Neural crest cell (in vitro differentiated cells): ENCODE measurements at places on chromosomes 6 and 20. TPM values are rescaled to one million over a fixed set of nuclear protein-coding genes. Genes with fewer than 3 reads are reported as not detected.
A peak's percentile ranks its signal among the peaks of the same experiment; 100 is the strongest.

FKBP1C gene
- total RNA-seq, result 0.86 and 1.5 TPM in 2 replicates

GRCh38 chr6:43718387-43719105, 31.0 kb upstream of the MRPS18A start:
- H3K27ac ChIP-seq, result peak overlapping the region; percentile 67
- H3K27me3 ChIP-seq, result peaks cover 9% of the 10 kb centered on the region
- DNase-seq, result no peak
- peaks cover 9% of the 10 kb centered on the region for H3K4me1 ChIP-seq
- H3K36me3 ChIP-seq, result no peaks in the 10 kb centered on the region
- H3K4me3 ChIP-seq, result no peak overlapping the region

DNA sequence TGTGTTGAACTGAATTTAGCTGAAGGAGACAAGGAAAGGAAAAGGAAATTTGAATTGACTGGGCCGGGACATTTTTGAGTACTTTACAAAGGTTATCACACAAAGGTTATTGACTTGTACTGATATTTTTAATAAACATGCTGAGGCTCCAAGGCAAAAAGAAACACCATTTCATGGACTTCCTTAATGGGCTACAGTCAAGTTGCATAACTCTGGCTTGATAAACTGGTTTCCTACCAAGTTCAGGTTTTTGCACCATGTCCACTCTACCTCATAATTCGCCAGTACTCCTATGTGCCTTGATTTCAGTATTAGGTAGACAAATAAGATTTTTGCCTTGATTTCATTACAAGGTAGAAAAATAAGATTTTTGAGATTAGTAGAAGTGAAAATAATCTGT, 65.8 kb upstream of the FUT9 start:
- no peak overlapping the region for H3K4me3 ChIP-seq
- H3K27me3 ChIP-seq, result no peaks in the 10 kb centered on the region
- DNase-seq, result no peak
- no peak overlapping the region for H3K27ac ChIP-seq
- no peaks in the 10 kb centered on the region for H3K36me3 ChIP-seq

DNA sequence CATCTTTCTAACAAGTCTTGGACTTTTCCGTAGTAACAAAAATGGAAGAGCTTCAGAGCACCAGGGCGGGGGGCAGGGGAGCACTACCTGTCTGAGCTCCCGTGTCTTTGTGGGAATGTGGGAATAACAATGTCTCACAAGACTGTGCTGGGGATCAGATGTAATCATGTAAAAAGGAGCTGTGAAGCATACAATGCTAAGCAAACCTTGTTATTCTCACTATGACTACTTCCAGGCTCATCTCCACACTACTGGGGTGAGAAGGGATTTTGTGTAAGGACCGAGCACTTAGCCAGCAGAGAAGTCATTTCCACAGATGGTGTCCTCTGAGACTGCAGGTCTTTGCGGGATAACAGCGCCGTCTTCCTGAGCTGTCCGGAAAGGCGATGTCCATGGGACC, 27.1 kb downstream of the PRR18 start:
- H3K4me3 ChIP-seq, result no peak overlapping the region
- H3K4me1 ChIP-seq, result peaks cover 6% of the 10 kb centered on the region
- no peak overlapping the region for H3K27ac ChIP-seq
- H3K36me3 ChIP-seq, result no peaks in the 10 kb centered on the region

DNA sequence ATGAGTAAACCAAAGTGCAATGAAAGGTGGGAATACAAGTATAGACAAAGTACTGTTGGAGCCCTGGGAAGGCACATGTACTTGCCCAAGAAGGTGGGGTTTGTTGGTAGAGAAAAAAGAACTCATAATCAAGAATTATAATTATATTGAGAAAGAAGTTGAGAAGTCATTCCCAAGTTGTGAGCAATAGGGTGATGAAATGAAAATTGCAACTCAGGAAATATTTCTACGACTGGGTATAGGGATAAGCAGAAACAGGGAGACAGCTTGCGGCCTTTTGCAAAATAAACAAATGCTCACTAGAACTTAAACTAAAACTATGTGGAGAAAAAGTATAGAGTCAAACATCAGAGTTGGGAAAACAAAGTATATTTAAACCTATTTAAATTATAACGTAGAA, 250.7 kb upstream of the FAM83B start:
- H3K4me3 ChIP-seq, result no peak overlapping the region
- no peaks in the 10 kb centered on the region for H3K4me1 ChIP-seq
- no peak for DNase-seq
- no peak overlapping the region for H3K27ac ChIP-seq
- H3K36me3 ChIP-seq, result no peaks in the 10 kb centered on the region

- H3K27ac ChIP-seq, result peak overlapping the region; percentile 95
- peaks cover 19% of the 10 kb centered on the region for H3K36me3 ChIP-seq
- DNase-seq, result no peak
- H3K4me1 ChIP-seq, result peaks cover 15% of the 10 kb centered on the region
- no peaks in the 10 kb centered on the region for H3K27me3 ChIP-seq
These were observed 25.3 kb downstream of the TBC1D7 start for GRCh38 chr6:13302751-13303667.

- H3K4me3 ChIP-seq, result no peak overlapping the region
- peaks cover 2% of the 10 kb centered on the region for H3K27me3 ChIP-seq
- peaks cover 11% of the 10 kb centered on the region for H3K4me1 ChIP-seq
- H3K36me3 ChIP-seq, result no peaks in the 10 kb centered on the region
These were observed 85.5 kb downstream of the UNC5CL start for GRCh38 chr6:40953486-40953885.

DNA sequence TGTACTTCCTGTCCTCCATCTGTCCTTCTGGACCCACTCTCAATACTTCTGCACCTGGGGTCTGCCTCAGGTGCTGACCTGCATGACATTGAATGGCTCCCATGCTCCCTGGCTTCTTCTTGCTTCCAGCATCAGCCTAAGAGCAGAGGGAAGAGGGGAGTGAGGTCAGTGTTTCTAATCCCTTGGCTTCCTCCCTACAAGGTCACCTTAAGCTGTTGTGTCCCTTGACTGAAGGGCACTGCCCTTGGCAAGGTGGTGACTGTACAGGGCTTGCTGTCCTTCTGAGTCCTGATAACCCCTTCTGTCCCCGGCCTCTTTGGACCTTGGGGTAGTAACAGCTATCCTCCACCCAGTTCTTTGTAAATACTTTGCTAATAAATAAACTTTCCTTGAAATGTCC, 9.6 kb downstream of the HLA-DMB start:
- no peak overlapping the region for H3K4me3 ChIP-seq
- no peaks in the 10 kb centered on the region for H3K4me1 ChIP-seq
- H3K27ac ChIP-seq, result no peak overlapping the region

- DNase-seq, result no peak
- no peaks in the 10 kb centered on the region for H3K36me3 ChIP-seq
- no peaks in the 10 kb centered on the region for H3K27me3 ChIP-seq
- no peak overlapping the region for H3K4me3 ChIP-seq
- H3K4me1 ChIP-seq, result peaks cover 12% of the 10 kb centered on the region
These were observed 121.7 kb downstream of the UTRN start for GRCh38 chr6:144406796-144407195.

- H3K27ac ChIP-seq, result peak overlapping the region; percentile 98
- DNase-seq, result peak; percentile 38
- H3K4me1 ChIP-seq, result peaks cover 31% of the 10 kb centered on the region
- peak overlapping the region; percentile 85 for H3K4me3 ChIP-seq
- H3K27me3 ChIP-seq, result no peaks in the 10 kb centered on the region
These were observed 22.3 kb upstream of the RPP40 start for GRCh38 chr6:5025911-5026819.

GRCh38 chr6:168708984-168709383, 268.0 kb downstream of the SMOC2 start:
- H3K27ac ChIP-seq, result no peak overlapping the region
- no peaks in the 10 kb centered on the region for H3K27me3 ChIP-seq
- no peak for DNase-seq
- H3K36me3 ChIP-seq, result no peaks in the 10 kb centered on the region
- peaks cover 5% of the 10 kb centered on the region for H3K4me1 ChIP-seq

DNA sequence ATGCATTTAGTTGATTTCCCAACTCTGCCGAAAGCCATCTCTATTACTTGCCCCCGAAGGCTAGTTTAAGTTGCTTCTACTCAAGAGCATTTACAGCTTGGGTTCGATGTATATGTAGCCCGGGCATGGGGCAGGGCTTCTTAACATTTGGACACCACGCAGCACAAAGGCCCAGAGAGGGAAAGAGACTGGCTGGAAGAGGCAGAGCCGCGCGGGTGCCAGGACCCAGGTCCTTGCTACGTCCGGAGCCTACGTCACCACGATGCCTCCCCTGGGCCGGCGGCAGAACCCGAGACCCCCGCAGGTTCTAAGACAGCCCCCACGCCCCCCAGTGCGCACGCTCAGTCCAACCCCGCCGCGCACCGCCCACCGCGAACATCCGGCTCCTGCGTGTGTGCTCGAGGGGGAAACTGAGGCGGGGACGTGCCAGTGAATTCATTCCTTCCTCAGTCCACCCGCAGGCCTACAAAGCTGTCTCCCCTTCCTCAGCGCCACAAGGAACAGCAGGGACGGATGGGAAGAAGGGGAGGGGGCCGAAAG, 367 bp upstream of the PCIF1 start:
- peaks cover 3% of the 10 kb centered on the region for H3K36me3 ChIP-seq
- H3K27ac ChIP-seq, result peak overlapping the region; percentile 100
- no peak for DNase-seq
- peaks cover 31% of the 10 kb centered on the region for H3K4me1 ChIP-seq

DNA sequence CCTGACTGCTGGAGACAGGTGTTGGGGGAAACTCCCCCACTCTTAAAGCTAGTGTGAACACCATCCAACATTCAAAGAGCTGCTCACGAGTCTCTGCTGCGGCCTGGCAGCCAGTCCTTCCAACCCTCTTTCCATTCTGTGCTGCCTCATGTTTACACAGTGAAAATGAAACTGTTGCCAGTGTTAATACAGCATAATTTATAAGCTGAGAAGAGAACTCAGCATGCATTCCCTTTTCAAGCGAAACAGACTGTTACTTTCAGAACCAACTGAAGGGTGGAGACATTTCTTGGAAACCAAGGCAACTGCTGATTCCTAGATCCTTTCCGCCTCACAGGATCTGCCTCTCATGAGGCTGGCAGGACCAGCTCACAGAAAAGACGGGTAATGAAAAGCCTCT, 533.8 kb upstream of the ID4 start:
- H3K4me3 ChIP-seq, result no peak overlapping the region
- no peak for DNase-seq
- H3K27me3 ChIP-seq, result no peaks in the 10 kb centered on the region
- H3K27ac ChIP-seq, result no peak overlapping the region
- H3K4me1 ChIP-seq, result peaks cover 44% of the 10 kb centered on the region
- H3K36me3 ChIP-seq, result peaks cover 3% of the 10 kb centered on the region

GRCh38 chr6:150445486-150445885, 76.7 kb downstream of the IYD start:
- no peaks in the 10 kb centered on the region for H3K36me3 ChIP-seq
- no peak overlapping the region for H3K27ac ChIP-seq
- no peak overlapping the region for H3K4me3 ChIP-seq
- H3K27me3 ChIP-seq, result no peaks in the 10 kb centered on the region
- H3K4me1 ChIP-seq, result no peaks in the 10 kb centered on the region
